ENCODE measurements at places on chromosomes 5 and 9.

- no peak for DNase-seq
Observed at GRCh38 chr9:70588999-70589398, 174.5 kb upstream of the KLF9 start.

DNA sequence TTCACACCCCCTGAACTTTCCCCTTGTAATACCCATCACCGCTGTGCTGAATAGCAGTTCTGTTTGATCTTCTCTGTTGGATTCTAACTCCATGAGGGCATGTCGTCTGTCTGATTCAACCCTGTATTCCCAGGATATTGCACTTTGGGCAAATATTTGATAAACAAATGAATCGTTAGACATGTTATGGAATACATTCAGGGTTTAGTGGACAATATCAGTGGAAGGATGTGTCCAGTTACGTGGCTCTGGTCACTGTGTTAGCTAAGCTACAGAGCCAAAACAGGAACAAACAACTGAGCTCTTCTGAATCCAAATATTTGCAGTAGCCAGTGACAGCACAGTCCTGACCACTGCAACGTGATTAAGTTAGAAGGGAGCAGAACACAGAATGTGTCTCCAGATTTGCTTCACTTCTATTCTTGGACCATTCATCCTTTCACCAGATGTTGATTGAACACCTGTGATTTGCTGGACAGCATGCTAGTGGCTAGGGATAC lies 13.2 kb downstream of the ANGPTL2 start:
- DNase-seq = no peak

GRCh38 chr5:103624675-103625074 lies 62.1 kb upstream of the NUDT12 start:
- no peak for DNase-seq

DNA sequence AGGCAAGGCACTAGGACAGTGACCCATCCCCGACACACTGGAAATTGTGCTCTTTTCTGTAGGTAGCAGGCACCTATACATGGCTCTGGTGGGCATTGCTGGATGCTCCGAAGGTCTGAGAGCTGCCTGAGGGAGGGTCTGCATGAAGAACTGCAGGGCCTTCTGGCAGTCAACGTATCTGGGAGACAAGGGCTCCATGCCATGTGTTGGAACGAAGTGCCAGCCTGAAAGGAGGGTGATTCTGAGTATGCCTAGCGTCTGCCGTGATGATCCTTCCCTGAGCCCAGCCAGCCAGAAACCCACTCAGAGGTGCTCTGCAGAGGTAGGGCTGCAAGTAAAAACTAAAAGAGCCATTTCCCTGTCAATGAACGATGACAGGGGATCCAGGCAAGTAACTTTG lies 453.2 kb downstream of the MED10 start:
- no peak for DNase-seq

GRCh38 chr5:145585-146323 lies 45.5 kb upstream of the LRRC14B start:
- no peak for DNase-seq

- DNase-seq = peak; percentile 36
Observed at GRCh38 chr9:38263532-38263931, 129.0 kb upstream of the ALDH1B1 start.

DNA sequence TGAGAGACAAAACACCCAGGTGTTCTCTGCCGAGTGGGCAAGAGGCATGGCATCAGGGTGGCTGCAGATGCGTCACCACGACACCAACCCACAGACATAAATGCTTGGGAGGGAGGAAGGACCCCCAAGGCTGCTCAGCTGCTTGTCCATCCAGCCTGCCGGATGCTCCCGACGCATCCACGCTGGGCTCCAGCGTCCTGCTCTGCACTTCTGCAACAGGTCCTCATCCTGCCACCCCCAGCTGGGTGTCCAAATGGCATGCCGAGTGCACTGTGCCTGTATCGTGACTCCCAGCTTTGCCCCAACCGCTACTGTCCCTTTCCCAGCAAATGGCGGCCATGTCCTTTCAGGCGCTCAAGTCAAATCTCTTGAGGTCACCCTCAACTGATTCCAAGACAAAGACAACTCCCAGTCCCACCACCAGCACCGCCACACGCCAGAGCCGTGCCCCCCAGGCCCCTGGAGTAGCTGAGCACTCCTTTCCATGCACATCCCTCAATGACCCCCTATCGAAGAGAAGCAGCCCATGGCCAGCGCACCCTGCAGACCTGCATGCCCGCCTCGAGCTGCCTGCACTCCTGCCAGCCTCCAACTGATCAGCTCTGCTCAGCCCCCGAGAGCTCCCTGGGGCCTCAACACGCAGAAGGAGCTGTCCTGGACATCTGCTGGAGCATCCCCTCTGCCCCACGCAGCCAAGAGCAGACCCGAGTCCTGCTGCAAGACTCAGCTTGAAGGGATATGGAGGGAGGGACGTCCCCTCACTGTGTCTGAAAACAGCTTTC lies 116.7 kb downstream of the ROR2 start:
- DNase-seq = no peak

- no peak for DNase-seq
Observed at GRCh38 chr5:19880859-19881436, 107.1 kb downstream of the CDH18 start.

DNA sequence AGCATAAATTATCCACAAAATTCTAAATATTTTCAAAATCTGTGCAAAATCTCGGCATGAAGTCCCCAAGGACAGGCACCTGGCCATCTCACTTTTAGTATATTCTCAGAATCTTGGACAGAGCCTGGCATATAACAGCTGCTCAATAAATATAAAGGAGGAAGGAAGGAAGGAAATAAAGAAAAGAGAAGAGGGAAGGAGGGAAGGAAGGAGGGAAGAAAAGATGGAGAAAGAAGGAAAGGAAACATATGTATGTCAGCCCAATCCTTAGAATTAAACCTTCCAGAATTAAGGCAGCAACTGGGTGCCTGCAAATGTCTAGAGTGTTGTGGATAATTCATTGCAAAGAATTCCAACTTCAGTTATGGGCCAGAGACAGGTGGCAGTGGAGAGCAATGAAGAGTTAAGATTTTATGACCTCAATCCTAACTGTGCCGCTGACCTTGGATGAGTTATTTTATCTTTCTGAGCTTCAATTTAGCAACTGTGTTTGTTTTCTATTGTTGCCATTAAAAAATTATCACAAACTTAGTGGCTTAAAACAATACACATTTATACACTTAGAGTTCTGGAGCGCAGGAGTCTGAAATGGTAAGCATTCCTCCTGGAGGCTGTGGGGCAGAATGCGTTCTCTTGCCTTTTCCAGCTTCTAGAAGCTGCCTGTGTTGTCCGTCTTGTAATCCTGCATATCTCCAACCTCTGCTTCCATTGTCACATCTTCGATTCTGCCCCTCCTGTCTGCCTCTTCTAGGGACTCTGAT lies 200.9 kb upstream of the MSX2 start:
- no peak for DNase-seq

DNA sequence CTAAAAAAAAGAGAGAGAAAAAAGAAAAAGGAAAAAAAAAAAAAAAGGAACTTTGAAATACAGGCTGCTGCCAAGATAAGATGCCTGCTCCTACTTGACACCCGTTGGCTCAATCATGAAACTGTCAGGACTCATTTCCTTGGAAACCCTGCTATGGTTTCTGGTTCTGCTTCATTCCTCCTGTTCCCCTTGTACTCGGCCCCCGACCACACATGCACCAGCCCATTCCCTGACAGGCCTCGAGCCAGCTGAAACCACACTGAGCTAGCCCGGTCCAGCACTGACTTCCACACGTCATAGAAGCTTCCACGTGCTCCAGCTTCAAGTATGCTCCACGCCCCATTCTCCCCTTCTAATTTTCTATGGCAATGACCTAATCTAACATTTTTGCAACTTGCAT lies 93.2 kb downstream of the MYO10 start:
- no peak for DNase-seq

- DNase-seq = no peak
Observed at GRCh38 chr5:17482790-17483189, 15.2 kb upstream of the TAF11L2 start.

GRCh38 chr9:99350461-99350860 lies 128.4 kb downstream of the SEC61B start:
- no peak for DNase-seq

- DNase-seq = no peak
Observed at GRCh38 chr5:166708291-166708690, 1583.2 kb upstream of the WWC1 start.

DNA sequence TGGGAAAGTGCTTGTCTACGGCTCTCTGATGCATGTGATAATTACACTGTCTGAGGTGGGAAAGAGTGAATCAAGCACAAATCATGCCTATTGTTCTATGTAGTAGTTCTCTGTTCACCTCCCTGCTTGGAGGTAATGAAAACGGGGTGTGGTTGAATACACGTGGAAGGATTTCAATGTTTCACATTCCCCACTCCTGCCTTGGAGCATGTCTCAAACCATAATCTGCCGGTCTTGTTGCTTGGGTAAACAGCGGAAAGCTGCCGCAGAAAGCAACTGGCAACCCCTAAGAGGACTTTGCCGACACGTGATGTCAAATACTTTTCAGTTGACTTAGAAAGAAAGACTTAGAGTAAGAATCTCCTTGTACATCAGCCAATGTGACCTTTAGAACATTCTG lies 63.5 kb upstream of the MOCS2 start:
- DNase-seq = no peak

DNA sequence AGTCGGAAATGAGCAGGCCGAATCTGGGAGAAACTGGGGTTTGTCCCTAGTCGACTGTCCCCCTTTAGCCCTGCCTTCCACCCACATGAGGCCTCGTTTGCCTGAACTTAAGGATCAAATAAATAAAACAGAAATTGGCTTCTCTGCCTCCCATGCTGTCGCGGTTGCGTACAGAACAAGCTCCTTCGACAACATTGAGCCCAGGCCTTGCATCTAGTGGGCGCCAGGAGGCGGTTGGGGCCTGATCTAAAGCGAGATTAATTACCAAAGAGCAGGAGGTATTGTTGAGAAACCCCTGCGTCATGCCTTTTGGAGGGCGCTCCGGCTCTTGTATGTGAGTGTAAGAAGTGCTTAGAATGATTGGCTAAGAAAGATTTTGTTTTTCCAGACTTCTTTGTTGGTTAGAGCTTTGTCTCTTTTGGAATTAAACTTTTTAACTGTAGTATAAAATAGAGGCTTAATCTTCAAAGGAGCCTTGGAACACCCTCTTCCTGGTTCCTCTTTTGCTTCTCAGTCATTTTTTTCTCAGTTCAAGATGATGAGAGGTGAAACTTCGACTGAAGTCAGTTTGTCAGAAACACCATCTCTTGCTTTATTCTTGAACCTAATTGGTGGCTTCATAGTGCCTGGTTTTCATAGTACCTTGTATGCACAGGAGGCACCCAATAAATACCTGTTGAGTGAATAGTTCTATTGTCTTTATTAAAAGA lies 828 bp downstream of the ATP6V0E1 start:
- peak; percentile 95 for DNase-seq

DNA sequence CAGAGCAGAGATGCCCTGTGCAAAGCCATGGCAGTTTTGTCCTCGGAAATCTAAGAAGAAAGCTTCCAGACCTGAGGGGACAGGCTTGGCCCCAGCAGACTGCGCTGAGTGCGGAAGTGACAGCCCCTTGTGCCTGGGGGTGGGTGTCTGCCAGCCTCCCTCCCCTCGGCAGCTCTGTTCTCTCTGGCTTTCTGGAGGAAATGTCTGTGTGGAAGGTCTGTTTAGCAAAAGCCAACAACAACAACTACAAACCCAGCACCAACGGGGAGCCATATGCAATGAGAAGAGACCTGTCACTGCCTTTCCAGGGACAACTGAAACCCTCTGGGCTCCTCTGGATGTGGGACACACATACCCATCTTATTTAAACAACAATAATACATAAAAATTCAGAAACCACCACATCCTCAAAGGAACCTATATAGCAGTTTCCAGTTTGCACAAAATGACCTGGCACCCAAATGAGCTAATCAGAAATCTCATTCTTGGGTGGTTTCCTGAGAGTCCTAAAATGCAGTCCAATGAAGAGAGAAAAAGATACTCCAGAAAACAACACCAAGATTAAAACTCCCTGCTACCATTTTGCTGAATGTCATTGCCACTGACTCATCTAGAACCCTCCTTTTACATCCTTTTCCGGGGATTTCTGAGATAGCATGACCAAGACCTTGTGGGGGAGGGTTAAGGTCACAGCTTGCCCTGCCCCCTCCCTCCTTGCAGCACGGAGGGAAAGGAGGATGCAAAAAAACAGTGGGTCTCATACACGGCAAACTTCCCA lies 97.7 kb downstream of the AK8 start:
- no peak for DNase-seq

DNA sequence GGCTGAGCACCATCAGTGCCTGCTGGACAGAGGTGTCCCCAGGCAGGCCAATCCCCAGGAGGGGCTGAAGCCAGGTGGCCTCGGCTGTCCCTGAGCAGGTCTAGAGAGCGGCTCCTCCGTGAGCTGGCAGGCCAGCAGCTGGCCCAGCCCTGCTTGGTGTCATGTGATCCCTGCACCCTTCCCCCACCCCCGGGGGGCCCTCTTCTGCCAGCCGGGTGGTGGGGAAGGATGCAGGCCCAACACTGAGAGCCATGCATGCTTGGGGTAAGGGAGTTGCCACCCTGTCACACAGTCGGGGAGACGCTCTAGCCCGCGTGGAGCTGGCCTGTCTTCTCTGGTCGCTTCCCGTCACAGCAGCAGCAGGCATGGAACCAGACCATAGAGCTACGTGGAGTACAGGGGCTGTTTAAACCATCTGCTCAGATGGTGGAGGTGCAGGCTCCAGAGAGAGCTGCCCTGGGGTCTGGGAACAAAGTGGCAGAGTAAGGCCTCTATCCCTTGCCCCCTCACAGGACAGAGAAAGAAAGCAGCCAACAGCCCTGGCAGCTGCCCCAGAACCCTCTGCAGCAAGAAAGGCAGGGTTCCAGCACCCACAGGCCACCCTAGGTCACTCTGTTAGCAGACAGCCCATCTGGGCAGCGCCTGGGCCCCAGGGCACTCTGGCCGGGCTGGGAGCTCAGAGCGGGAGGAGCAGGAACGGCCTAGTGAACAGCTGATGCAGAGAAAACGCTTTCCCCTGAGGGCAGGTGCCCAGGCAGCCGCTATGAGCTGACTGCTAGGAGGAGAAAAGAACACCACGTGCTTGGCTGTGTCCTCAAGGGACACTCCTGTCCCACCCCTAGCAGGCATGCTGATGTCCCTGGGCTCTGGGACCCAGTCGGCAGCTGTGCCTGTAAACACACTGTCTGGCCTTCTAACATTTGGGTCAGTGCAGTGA lies 6.8 kb downstream of the RALGDS start:
- DNase-seq = peak; percentile 56

DNA sequence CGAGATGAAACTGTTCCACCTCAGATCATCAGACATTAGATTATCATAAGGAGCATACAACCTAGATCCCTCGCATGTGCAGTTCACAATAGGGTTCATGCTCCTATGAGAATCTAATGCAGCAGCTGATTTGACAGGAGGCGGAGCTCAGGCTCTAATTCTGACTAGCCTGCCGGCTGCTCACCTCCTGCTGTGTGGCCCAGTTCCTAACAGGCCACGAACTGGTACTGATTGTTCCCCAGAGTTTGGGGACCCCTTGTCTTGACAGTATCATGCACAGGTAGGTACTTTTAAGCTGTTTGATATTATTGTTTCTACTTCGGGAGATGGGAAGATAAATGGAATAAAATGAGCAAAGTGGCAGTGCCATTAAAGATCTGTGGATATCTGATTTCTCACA lies 66.9 kb downstream of the ZCCHC7 start:
- DNase-seq = peak; percentile 79

DNA sequence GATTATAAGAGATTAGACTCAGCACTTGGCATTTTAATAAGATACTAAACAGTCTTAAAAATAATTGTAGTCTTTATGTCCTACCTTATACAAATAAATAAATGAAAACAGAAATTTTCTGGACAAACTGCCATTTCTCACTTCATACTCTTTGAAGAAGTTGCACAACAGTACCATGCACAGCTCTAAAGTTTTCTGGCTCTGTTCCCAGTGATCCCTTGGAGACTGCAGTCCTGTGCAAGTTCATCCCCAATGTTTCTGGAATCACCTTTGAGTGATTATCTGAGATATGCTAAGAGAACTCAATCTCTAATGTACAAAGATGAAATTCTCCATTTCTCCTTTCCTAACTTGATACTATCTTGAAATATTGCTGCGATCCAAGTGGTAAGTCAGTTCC lies 330.4 kb upstream of the EDIL3 start:
- DNase-seq = no peak
